ENCODE measurements at places on chromosomes 2 and 18.

DNA sequence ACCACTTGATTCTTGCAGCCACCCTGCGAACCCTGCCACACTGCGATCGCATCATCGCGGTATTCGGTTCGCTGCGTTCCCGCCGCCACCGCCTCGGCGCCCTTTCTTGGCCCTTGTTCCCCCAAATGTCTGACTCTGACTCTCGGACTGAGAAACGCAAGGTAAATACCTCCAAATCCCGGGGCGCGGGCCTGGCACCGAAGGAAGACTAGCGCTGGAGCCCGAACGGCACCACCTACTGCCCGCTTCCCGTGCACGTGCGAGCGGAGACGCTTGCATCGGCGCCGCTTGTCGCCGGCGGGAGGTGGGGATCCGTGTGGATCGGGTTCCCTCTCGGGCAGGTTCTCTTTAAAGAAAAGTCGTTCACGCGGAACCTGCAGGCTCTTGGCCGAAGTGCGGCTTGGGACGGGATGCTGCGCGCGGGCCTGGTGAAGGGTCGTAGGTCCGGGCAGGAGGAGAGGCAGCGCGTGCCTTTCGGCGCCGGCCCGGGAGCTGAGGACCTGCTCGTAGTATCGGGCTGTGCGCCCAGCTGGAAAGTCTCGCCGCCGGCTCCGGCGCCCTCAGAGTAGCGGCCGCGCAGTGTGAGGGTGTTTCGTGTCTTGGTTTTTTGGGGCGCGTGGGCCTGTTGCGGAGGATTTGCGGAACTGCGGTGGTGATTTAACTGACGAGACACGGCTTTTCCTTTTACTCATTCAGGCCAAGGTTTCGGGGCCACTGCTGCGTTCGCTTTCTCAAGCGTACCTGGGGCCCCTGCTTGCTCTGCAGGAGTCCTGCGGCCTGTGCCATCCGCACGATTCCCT lies 514 bp downstream of the BCL2L11 start:
- DNase-seq: no peak

GRCh38 chr2:82428251-82428650 lies 2030.8 kb downstream of the SUCLG1 start:
- DNase-seq: no peak

DNA sequence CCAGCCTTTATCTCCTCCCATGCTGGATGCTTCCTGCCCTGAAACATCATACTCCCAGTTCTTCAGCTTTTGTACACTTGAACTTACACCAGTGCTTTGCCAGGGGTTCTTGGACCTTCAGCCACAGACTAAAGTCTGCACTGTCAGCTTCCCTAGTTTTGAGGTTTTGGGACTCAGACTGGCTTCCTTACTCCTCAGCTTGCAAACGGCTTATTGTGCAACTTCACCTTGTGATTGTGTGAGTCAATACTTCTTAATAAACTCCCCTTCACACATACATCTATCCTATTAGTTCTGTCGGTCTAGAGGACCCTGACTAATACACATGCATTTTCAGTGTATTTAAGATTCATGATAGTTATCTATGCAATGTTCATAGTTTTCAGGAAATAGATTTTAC lies 35.8 kb upstream of the ZNF804A start:
- DNase-seq: no peak

GRCh38 chr18:47425365-47425764 lies 173.9 kb upstream of the SKOR2 start:
- no peak for DNase-seq

GRCh38 chr2:158578703-158579330 lies 122.1 kb downstream of the PKP4 start:
- DNase-seq: no peak

DNA sequence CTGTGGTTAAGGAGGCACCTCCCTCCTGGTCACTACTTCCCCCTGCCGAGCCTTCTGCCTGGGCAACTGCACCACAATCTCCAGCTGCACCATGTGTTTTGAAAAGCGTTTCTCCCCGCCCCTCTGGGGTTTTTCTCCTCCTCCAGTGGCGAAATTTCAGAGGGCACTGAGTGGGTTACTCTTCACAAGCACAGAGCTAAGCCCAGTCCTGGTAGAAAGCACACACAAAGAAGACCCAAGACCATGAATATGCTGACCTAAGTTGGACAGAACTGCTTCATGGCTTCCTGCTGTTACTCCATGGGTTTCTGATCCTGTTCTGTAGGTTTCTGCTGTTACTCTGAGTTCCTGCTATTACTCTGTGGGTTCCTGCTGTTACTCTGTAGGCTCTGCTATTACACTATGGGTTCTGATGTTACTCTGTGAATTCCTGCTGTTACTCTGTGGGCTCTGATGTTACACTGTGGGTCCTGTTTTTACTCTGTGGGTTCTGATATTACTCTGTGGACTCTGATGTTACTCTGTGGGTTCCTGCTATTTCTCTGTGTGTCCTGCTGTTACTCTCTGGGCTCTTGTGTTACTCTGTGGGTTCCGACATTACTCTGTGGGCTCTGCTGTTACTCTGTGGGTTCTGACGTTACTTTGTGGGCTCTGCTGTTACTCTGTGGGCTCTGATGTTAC lies 216.6 kb downstream of the RTP5 start:
- no peak for DNase-seq

DNA sequence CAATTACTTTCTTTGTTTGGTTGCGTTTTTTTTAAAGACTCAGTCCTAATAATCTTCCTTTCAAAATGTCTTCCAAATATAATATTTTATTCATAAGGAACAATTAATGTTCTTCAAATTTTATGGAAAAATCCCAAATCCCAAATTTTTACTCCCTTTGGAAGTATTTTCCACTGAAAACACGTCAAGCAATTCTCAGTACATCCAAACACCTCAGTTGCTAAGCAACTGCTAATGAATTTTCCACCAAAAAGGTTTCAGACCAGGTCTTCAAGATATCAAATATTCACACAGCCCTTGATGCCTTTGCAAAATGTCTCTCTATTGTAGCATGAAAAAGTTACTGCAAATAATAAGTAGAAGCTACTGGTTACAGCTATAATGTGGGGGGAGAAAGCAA lies 140.1 kb downstream of the DSEL start:
- DNase-seq: no peak

- no peak for DNase-seq
These were observed 72.9 kb upstream of the APCDD1 start for GRCh38 chr18:10381516-10381915.

DNA sequence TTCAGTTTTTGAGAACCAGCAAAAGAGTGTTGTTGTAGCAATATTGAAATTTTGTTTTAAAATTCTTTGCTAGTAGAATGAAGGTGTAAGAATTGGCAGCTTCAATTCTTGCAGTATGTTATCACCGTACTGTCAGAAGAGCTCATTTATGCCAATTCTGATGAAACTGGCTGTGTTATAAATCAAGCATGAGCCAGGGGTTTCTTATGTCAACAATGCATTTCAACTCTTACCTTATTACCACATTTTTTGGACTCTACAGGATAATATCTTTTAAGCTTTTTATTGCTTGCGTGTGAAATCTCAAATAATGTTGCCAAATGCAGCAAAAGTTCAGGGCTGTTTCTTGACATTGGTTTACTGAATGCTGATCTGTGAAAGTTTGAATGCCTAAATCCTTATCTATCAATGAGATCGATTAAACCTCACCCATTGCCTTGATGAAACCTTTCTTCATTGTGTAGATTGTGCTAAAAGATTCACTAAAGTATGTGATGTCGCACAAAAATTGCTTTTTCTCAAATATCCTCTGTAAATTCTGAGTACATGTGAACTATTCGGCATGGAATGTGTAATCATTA lies 1389.3 kb upstream of the ZEB2 start:
- DNase-seq: no peak

DNA sequence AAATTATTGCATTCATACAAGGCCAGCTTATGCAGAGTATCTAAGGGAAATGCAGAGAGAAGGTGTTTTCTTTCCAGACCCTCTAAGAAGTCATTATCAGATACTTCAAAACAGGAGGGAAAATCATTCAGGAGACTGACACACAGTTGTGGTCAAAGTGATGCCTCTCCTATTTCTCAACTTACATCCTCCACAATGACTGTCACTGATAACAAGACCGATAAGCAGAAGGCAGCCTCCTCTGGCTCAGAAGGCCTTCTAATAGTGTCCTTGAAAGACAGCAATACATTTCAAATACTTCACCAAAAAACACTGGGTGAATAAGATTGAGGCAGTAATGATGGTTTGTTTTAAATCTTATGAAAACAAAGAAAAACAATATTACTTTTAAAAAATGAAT lies 199.7 kb downstream of the PIEZO2 start:
- DNase-seq: no peak

DNA sequence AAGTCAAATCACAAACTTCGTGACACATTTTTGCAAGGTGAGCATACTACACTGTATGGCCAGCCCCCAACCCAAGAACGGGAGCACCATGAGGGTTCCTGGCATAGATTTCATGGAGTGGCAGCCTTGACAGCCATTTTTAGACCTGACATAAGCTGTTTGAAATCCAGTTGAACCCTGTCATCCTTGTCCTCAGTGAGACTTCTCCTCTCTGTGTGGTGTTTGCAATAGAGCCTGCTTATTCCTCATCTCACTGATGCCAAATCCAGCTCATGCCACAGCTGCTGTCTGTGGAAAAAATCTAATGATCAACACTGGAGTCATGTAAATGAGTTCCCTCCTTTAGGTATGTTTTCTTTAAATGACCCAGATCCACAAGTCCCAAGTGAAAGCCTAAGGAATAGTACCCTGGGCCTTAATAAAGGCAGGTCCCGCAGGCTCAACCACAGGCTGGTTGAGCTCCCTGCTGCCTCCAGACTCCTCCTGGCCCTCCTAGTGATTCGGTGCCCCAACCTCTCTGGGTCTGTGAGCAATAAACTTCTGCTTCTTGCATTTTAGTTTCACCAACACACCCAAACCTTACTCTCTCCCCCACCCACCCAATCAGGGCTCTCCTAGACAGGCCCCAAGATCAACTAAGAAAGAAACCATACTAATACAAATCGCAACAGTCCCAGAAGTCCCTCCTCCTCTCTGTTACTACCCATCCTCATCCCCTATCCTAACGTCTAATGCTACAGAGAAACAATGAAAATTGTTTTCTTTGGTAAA lies 8.4 kb upstream of the CREG2 start:
- no peak for DNase-seq

DNA sequence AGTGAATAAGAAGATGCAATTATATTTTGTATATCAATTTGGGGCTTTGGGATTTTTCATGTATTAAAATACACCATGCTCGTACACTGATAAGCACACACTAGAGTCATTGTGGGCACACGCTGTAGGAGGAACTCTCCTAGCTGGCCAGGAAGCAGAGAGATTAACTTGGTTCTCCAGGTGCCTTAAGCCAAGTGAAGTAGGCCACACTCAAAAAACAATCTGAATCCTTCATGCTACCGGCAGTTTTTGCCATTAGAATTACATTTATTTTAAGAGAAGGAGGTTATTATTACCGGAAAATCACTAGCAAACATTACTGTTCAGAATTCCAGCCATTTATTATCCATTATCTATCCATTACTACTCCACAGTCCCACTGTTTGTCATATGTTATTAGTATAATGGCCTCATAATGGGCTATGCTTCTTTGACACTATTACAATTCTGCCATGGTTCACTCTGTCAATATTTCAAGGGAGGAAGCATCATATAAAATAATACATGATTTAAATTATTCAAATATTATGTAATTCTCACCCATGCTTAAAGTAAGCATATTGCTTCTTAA lies 214.4 kb downstream of the L3MBTL4 start:
- DNase-seq: no peak

- no peak for DNase-seq
These were observed 282.1 kb upstream of the FSIP2 start for GRCh38 chr2:185456517-185456916.

DNA sequence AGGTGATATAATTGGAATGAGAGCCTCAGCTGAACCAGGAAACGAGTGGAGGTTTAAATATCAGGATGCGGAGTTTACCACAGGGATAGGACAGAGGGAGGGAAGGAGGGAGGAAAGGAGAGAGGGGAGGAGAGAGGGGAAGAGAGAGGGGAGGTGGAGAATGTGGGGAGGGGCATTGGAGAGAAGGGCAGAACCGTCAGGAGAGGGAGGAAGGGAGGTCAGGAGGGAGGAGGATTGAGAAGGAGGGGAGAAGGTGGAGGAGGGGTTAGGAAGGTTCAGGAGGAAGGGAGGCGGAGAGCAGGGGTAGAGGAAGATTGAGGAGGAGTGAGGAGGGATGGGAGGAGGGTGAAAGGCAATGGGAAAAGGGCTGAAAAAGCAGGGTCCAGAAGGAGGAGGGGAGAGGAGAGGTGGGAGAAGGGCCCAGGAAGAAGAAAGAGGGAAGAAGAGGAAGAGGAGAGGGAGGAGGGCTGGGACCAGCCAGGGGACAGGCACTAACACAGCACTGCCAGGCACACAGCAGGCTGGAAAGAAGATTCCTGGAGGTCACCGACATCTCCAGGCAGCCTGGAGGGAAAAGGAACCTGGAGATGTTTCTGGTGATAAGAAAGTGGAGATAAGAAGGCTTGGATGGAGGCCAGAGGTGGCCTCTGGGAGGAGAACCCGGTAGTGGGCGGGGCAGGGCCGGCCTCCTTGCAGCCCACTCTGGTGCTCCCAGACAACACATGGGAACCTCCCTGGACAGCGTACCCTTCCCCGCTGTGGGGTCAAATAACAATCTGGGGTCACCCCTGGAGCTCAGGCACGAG lies 176.7 kb upstream of the SMAD2 start:
- DNase-seq: no peak

DNA sequence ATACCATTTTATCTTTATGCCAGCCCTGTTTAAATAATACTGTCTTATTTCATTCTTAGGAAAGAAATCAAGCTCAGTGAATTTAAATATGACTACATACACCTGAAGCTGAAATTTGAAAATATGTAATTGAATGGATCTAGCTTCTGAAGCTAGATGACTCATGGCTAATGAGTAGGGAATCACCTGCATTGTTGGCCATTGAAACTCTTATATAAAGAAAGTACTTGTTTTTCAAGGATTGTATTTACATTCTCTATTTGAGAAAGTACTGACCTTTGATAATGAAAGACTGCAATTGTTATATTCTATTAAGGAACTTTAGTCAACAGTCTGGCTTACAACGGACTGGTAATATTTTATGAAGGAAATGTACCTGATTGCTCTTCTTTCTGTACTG lies 346.7 kb upstream of the LRATD1 start:
- DNase-seq: no peak

- DNase-seq: no peak
These were observed 139.7 kb downstream of the BCL11A start for GRCh38 chr2:60413814-60414168.

GRCh38 chr2:188367164-188367563 lies 75.5 kb downstream of the GULP1 start:
- no peak for DNase-seq

DNA sequence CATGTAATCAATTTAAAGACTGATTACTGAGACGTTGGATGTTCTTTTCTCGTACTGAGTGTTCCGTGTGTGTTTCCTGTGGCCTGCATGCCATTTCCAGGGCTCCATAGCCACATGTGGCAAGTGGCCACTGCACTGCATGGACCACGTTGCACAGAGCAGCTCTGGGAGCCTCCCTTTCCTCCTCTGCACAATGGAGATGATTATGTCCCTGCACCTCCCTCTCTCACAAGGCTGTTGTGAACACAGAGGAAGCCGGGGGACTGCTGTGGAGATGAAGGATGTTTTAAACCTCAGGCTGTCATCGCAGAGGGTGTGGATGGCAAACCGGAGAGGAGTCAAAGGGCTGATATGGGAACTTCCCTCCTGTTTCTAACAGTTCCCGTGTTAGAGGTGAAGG lies 87.7 kb downstream of the TGOLN2 start:
- DNase-seq: no peak

GRCh38 chr2:235066895-235067294 lies 115.1 kb downstream of the SH3BP4 start:
- DNase-seq: no peak

Measured in D721Med (cell line).